Thyroid gland (tissue), 4 donors: ENCODE measurements at places on chromosomes 3 and 15. TPM values are rescaled to one million over a fixed set of nuclear protein-coding genes. Genes with fewer than 3 reads are reported as not detected.
A peak's percentile ranks its signal among the peaks of the same experiment; 100 is the strongest.

GRCh38 chr15:39438799-39439592, 141.9 kb upstream of the THBS1 start:
- H3K4me3 ChIP-seq: no peak overlapping the region
- DNase-seq: no peak
- H3K36me3 ChIP-seq: no peaks in the 10 kb centered on the region
- H3K27me3 ChIP-seq: no peaks in the 10 kb centered on the region
- H3K27ac ChIP-seq: no peak overlapping the region

DNA sequence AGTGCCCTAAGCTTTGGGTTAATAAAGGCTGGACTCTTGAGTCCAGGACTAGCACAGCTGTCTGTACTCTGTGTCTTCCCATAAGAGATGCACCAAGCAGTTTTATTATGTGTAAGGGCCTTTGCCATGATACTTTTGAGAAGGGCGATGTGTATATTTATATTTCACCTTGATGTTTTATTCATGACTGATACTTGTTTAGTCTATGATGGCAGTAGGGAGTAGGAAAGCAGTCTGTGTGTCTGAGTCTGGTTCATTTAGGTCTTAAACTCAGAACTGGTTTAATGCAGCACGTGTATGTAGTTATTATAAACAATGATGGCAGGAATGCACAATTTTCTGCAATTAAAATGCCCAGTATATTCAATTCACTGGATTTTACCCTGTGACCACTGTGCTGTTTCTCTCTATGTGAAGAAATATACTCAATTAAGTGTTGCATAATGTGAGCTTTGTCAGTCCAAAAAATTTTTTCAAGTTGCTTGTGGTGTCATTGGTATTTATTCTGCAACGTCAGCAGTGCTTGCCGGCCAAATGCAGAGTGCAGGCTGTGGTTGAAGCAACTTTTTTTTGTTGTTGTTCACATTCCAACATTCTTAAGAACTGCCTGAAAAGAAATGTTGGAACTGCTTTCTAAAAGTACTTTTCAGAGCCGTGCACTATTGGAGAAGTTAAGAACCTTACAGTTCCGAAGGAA, 423.7 kb upstream of the SEMA6D start:
- H3K27ac ChIP-seq: peak overlapping the region; percentile 90
- peaks cover 43% of the 10 kb centered on the region for H3K4me1 ChIP-seq
- H3K27me3 ChIP-seq: no peaks in the 10 kb centered on the region
- H3K36me3 ChIP-seq: no peaks in the 10 kb centered on the region

- H3K36me3 ChIP-seq: peaks cover 11% of the 10 kb centered on the region
- no peak overlapping the region for H3K4me3 ChIP-seq
- no peaks in the 10 kb centered on the region for H3K27me3 ChIP-seq
- DNase-seq: no peak
- H3K4me1 ChIP-seq: peaks cover 25% of the 10 kb centered on the region
- H3K27ac ChIP-seq: peak overlapping the region; percentile 68
Measured at GRCh38 chr3:11556851-11557644, 86.7 kb downstream of the VGLL4 start.

DNA sequence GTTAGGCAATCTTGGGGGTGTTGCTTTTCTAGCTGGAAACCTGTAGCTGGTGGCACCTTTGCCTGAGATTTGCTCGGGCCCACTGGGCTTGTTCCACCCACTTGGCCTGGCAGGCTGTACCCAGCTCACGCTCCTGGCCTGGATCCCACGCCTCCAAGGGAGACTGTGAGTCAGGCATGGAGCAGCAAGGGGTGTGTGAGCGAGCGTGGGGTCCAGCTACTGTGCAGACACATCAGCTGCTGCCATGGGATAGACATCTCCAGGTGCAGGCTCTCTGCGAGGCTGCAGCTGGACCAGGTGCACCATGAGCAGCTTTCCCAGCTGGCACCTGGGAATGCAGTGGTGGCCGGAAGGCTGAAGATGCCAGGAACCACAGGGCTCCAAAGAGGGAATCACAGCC, 36.0 kb downstream of the NR1D2 start:
- H3K4me1 ChIP-seq: no peaks in the 10 kb centered on the region
- H3K27me3 ChIP-seq: no peaks in the 10 kb centered on the region
- H3K4me3 ChIP-seq: no peak overlapping the region
- H3K36me3 ChIP-seq: no peaks in the 10 kb centered on the region

GRCh38 chr3:154954757-154955156, 125.4 kb upstream of the MME start:
- no peak overlapping the region for H3K27ac ChIP-seq
- no peaks in the 10 kb centered on the region for H3K36me3 ChIP-seq
- no peaks in the 10 kb centered on the region for H3K4me1 ChIP-seq
- H3K27me3 ChIP-seq: no peaks in the 10 kb centered on the region
- H3K4me3 ChIP-seq: no peak overlapping the region

Gene PIGZ
- total RNA-seq: 0.46 TPM

DNA sequence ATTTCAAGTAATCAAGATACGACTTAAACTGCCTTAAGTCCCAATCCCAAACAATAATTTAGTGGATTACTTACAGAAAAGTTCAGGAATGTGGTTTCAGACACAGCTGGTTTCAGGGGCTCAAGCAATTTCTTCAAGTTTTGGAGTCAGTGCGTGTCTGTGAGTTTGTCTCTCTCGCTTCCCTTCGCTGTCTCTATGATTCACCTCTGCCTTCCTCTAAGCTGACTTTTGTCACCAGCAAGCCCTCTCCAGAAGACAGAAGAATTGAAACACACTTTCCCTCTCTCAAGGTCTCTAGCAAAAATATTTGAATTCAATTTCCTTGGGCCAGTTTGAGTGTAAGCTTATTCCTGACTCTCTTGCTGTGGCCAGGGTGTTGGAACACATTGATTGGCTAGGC, 392.4 kb downstream of the EDEM1 start:
- no peak overlapping the region for H3K27ac ChIP-seq
- no peak overlapping the region for H3K4me3 ChIP-seq
- no peaks in the 10 kb centered on the region for H3K4me1 ChIP-seq
- no peaks in the 10 kb centered on the region for H3K36me3 ChIP-seq
- H3K27me3 ChIP-seq: no peaks in the 10 kb centered on the region

Gene AGBL1
- not detected for total RNA-seq

DNA sequence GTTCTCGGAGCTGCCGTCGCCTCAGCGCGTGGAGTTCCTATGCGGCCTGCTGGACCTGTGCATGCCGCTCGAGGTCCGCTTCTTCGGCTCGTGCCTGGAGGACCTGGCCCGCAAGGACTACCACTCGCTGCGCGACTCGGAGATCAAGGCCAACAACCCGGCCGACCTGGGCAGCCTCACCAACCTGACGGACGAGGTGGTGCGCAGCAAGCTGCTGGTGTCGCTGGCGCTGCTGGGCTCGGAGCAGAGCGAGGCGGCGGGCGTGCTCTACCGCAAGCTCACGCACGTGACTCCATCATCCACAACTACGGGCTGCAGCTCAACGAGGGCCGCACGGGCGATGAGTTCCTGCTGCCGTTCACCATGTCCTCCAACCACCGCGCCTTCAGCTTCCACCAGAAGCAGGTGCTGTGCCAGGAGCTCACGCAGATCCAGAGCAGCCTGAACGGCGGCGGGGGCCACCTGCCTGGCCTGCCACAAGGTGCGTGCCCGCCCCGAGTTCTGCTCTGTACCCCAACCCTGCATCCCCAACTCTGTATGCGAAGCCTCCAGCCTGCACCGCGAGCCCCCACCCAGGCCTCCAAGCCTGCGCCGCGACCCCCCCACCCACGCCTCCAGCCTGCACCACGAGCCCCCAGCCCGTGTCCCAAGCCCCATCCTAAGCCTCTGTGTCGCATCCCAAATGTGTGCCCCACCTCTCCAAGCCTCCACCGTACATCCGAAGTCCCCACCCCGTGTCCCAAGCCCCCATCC, 178.2 kb downstream of the OR4M2 start:
- no peak overlapping the region for H3K4me3 ChIP-seq
- H3K27ac ChIP-seq: no peak overlapping the region
- DNase-seq: no peak

Gene UROC1
- total RNA-seq: not detected

DNA sequence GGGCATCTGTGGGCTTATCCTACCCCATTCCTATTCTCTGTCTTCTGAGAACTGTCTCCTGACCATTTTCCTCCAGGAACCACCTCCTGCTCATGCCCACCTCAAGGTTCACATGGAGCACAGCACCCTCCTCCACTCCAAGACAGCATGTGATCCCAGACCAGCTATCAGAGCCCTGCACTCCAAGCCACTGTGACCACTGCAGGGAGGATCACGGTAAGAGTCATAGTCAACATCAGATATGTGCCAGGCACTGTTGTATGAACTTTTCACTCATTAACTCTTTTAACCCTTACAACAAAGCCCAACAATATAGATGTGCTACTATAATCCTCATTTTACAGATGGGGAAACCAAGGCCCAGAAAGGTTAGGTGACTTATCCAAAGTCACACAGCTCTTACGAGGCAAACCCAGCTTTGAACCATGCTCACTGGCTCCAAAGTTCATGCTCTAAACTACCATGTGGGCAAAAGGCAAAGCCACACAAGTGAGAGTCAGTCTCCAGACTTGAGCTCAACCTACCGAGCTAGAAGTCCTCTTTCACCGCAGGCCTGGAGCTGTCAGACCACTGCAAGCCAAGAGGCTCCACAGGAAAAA, 115.1 kb upstream of the IQSEC1 start:
- no peak overlapping the region for H3K4me3 ChIP-seq
- no peaks in the 10 kb centered on the region for H3K27me3 ChIP-seq
- H3K4me1 ChIP-seq: no peaks in the 10 kb centered on the region
- H3K36me3 ChIP-seq: no peaks in the 10 kb centered on the region

Gene ANAPC13
- 112 TPM for total RNA-seq

Gene SNTN
- total RNA-seq: not detected

Gene OR5K4
- total RNA-seq: not detected

Gene STRIT1
- total RNA-seq: not detected

Gene WDR53
- total RNA-seq: 4.3 TPM

Gene CPNE9
- total RNA-seq: not detected

GRCh38 chr15:70199540-70200410, 102.1 kb upstream of the TLE3 start:
- no peaks in the 10 kb centered on the region for H3K36me3 ChIP-seq
- DNase-seq: no peak
- no peak overlapping the region for H3K4me3 ChIP-seq
- H3K27me3 ChIP-seq: no peaks in the 10 kb centered on the region
- H3K4me1 ChIP-seq: peaks cover 53% of the 10 kb centered on the region

Gene ZBTB47
- total RNA-seq: 40.2 TPM

Gene UBL7
- total RNA-seq: 65.6 TPM

- H3K27ac ChIP-seq: no peak overlapping the region
- no peaks in the 10 kb centered on the region for H3K36me3 ChIP-seq
- H3K27me3 ChIP-seq: no peaks in the 10 kb centered on the region
- no peaks in the 10 kb centered on the region for H3K4me1 ChIP-seq
- DNase-seq: no peak
- no peak overlapping the region for H3K4me3 ChIP-seq
Measured at GRCh38 chr3:33746416-33747116, 28.5 kb upstream of the CLASP2 start.

Gene NR1I2
- total RNA-seq: 0.67 TPM

Gene NAALADL2
- 8.2 TPM for total RNA-seq

Gene COX5A
- total RNA-seq: 182 TPM

DNA sequence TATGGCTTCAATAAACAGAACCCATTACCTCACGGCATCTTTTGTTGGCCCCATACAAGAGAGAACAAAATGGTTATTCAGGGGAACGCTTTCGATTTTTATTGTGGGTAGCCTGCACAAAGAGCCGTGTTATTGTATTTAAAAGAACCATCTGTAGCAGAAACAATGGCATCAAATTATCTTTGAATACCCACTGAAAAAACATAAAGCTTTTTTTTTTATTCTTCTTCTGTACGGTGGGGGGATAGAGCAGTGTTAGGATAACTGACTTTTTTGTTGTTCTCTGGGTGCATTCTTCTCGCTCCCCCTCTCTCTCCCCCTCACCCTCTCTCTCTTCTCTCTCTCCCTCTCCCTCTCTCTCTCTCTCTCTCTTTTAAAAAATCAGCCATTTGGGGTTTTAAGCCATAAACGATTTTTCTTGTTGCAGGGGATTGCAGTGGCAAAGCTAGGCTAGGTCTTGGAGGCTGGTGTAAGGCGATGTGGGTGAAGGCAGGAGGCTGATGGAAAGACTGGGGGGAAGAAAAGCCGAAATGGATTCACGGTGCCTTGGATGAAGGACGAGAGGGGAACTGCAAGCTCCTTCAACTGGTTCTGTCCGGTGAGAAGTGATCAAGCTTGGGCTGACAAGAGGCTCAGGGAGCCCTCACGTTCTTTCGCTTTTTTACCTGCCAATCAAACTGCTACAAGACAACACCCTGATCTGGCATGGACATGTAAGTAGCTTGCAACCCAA, 12.4 kb upstream of the SOX2 start:
- no peak overlapping the region for H3K27ac ChIP-seq
- no peak overlapping the region for H3K4me3 ChIP-seq
- H3K36me3 ChIP-seq: no peaks in the 10 kb centered on the region
- peaks cover 30% of the 10 kb centered on the region for H3K4me1 ChIP-seq
- no peak for DNase-seq

- H3K4me3 ChIP-seq: no peak overlapping the region
- DNase-seq: no peak
- H3K27ac ChIP-seq: no peak overlapping the region
- no peaks in the 10 kb centered on the region for H3K27me3 ChIP-seq
- no peaks in the 10 kb centered on the region for H3K4me1 ChIP-seq
- H3K36me3 ChIP-seq: no peaks in the 10 kb centered on the region
Measured at GRCh38 chr15:70778258-70779076, 15.1 kb upstream of the UACA start.

GRCh38 chr3:177947901-177948300, 588.3 kb upstream of the KCNMB2 start:
- H3K36me3 ChIP-seq: no peaks in the 10 kb centered on the region
- no peak overlapping the region for H3K4me3 ChIP-seq
- no peaks in the 10 kb centered on the region for H3K27me3 ChIP-seq
- H3K4me1 ChIP-seq: no peaks in the 10 kb centered on the region
- H3K27ac ChIP-seq: no peak overlapping the region
- DNase-seq: no peak

DNA sequence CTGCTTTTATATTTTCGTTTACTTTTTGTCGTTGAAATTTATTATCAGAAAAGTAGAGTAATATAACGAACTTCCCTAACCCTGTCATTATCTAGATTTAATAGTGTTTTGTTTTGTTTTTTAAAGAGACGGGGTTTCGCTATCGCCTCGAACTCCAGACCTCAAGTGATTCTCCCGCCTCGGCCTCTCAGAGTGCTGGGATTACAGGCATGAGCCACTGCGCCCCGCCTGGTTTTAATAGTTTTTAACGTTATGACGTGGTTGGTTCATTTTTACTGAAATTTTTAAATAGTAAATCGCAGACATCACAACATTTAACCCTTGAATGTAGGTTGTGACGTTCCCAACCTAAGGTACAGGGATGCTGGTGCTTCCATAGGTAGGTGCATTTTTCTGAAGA, 1.0 kb downstream of the NGRN start:
- peak overlapping the region; percentile 67 for H3K4me3 ChIP-seq
- H3K27ac ChIP-seq: peak overlapping the region; percentile 94
- DNase-seq: peak; percentile 16
- peaks cover 57% of the 10 kb centered on the region for H3K4me1 ChIP-seq
